ENCODE measurements at places on chromosomes 12 and 14.

- no peak overlapping the region for H3K4me3 ChIP-seq
- no peaks in the 10 kb centered on the region for H3K4me1 ChIP-seq
- no peak for DNase-seq
- H3K27me3 ChIP-seq, result no peaks in the 10 kb centered on the region
Measured at GRCh38 chr12:93166541-93167307, 211.0 kb upstream of the NUDT4 start.

- no peak overlapping the region for H3K4me3 ChIP-seq
- no peak for DNase-seq
- no peaks in the 10 kb centered on the region for H3K4me1 ChIP-seq
Measured at GRCh38 chr14:51289169-51289568, 49.1 kb downstream of the TMX1 start.

- H3K27ac ChIP-seq, result no peak overlapping the region
- no peak overlapping the region for H3K4me3 ChIP-seq
- no peak for DNase-seq
- no peaks in the 10 kb centered on the region for H3K27me3 ChIP-seq
- no peaks in the 10 kb centered on the region for H3K36me3 ChIP-seq
- H3K4me1 ChIP-seq, result no peaks in the 10 kb centered on the region
Measured at GRCh38 chr14:93304771-93305170, 28.1 kb downstream of the BTBD7 start.

- no peak overlapping the region for H3K4me3 ChIP-seq
- H3K36me3 ChIP-seq, result no peaks in the 10 kb centered on the region
- no peak overlapping the region for H3K27ac ChIP-seq
- no peak for DNase-seq
Measured at GRCh38 chr12:99670635-99671034, 23.1 kb downstream of the GARIN6 start.

GRCh38 chr12:89779090-89779489 is 70.5 kb upstream of the ATP2B1 start:
- no peak overlapping the region for H3K4me3 ChIP-seq
- H3K27me3 ChIP-seq, result no peaks in the 10 kb centered on the region
- H3K36me3 ChIP-seq, result no peaks in the 10 kb centered on the region
- H3K27ac ChIP-seq, result no peak overlapping the region

GRCh38 chr12:5654019-5654418 is 222.1 kb downstream of the NTF3 start:
- H3K36me3 ChIP-seq, result no peaks in the 10 kb centered on the region
- no peak overlapping the region for H3K4me3 ChIP-seq
- no peaks in the 10 kb centered on the region for H3K27me3 ChIP-seq
- H3K27ac ChIP-seq, result no peak overlapping the region
- no peaks in the 10 kb centered on the region for H3K4me1 ChIP-seq
- DNase-seq, result no peak

GRCh38 chr12:80190001-80190400 is 90.7 kb downstream of the OTOGL start:
- H3K36me3 ChIP-seq, result no peaks in the 10 kb centered on the region
- H3K4me1 ChIP-seq, result no peaks in the 10 kb centered on the region
- DNase-seq, result no peak
- H3K27ac ChIP-seq, result no peak overlapping the region
- no peak overlapping the region for H3K4me3 ChIP-seq
- H3K27me3 ChIP-seq, result no peaks in the 10 kb centered on the region

GRCh38 chr12:98492580-98493140 is 22.7 kb upstream of the TMPO start:
- H3K4me3 ChIP-seq, result no peak overlapping the region
- H3K27me3 ChIP-seq, result no peaks in the 10 kb centered on the region
- no peaks in the 10 kb centered on the region for H3K36me3 ChIP-seq
- DNase-seq, result no peak

DNA sequence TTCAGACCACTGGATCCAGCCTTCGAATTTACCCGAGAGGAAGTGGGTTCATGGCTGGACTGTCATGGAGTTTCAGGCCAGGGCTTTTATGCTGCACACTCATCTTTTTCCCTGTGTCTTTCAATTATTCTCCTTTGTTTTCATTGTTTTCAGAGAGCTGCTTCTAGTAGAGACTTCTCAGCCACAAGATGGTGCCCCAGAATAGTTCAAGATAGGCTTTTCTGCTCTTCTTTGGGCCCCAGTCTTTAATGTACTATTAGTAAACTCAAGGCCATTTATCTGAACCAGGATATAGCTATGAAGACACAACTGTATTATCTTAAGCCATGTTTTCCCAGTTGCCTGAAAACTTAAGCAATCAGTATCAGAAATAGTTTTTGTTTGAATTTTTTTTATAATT is 30.4 kb upstream of the PSMA6 start:
- H3K4me3 ChIP-seq, result no peak overlapping the region
- no peak overlapping the region for H3K27ac ChIP-seq
- H3K36me3 ChIP-seq, result peaks cover 14% of the 10 kb centered on the region
- no peaks in the 10 kb centered on the region for H3K4me1 ChIP-seq
- no peaks in the 10 kb centered on the region for H3K27me3 ChIP-seq

GRCh38 chr14:31142455-31143087 is 65.0 kb downstream of the HECTD1 start:
- H3K27ac ChIP-seq, result no peak overlapping the region
- H3K4me1 ChIP-seq, result no peaks in the 10 kb centered on the region
- no peak for DNase-seq
- H3K36me3 ChIP-seq, result peaks cover 70% of the 10 kb centered on the region
- H3K4me3 ChIP-seq, result no peak overlapping the region
- no peaks in the 10 kb centered on the region for H3K27me3 ChIP-seq

DNA sequence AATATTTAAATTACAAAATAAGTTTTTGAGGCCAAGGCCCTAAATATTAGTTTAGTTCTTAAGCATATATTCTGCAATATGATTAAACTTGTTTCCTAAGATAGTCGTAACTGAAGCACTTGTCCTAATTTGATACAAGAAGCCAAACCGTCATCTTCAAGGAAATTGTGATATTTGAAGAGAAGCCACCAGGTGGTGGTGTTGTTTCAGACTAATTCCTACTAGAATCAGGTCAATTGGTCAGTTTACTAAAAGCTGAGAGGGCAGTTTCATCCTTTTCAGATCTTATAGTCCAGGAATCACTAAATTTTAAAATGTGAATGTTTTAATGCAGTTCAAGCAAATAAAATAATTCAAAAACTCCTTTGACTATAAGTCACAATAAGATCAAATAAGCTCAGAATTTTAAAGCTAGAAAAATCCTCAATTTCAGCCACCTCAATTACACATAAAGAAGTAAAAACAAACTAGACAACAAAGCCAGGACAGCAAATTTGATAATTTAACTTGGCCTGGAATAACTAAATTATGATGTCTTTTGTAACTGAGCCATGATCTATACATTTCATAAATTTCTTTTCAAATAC is 7.1 kb upstream of the ARL1 start:
- no peak overlapping the region for H3K27ac ChIP-seq
- peak; percentile 2 for DNase-seq
- H3K4me3 ChIP-seq, result no peak overlapping the region
- no peaks in the 10 kb centered on the region for H3K36me3 ChIP-seq
- no peaks in the 10 kb centered on the region for H3K4me1 ChIP-seq
- H3K27me3 ChIP-seq, result no peaks in the 10 kb centered on the region

DNA sequence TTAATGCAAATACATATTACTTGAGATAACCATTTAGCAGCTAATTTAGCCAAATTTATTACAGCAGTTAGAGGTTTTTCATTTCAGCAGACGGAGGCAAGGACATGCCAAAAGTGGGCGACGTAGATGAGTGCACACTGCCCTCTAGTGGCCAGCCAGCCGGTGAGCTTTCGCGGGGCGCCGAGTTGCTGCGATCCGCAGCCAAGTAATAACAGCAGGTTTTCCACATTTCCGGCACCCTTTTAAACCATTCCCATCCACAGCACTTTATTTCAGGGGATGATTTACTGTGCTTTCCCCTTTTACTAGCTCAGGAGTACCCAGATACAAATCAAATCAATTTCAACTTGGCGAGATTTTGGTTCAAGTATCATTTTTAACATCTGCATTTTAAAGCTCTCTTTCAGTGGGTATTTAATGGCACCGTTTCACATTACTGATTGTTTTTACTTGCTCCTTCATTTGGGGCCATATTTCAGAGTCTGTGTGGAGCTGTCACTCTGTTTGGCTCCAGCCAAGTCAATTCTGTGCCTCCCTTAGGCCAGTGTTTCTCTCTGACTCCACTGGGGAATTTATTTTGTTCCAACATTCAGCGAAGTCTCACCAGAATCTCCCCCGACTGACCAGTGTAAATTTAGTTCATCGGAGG is 158.0 kb downstream of the EGLN3 start:
- DNase-seq, result peak; percentile 36
- H3K27ac ChIP-seq, result no peak overlapping the region
- H3K36me3 ChIP-seq, result no peaks in the 10 kb centered on the region
- no peak overlapping the region for H3K4me3 ChIP-seq
- H3K27me3 ChIP-seq, result no peaks in the 10 kb centered on the region

GRCh38 chr14:88248606-88249005 is 74.5 kb downstream of the KCNK10 start:
- no peak for DNase-seq
- no peak overlapping the region for H3K4me3 ChIP-seq
- H3K27me3 ChIP-seq, result no peaks in the 10 kb centered on the region
- no peaks in the 10 kb centered on the region for H3K4me1 ChIP-seq

DNA sequence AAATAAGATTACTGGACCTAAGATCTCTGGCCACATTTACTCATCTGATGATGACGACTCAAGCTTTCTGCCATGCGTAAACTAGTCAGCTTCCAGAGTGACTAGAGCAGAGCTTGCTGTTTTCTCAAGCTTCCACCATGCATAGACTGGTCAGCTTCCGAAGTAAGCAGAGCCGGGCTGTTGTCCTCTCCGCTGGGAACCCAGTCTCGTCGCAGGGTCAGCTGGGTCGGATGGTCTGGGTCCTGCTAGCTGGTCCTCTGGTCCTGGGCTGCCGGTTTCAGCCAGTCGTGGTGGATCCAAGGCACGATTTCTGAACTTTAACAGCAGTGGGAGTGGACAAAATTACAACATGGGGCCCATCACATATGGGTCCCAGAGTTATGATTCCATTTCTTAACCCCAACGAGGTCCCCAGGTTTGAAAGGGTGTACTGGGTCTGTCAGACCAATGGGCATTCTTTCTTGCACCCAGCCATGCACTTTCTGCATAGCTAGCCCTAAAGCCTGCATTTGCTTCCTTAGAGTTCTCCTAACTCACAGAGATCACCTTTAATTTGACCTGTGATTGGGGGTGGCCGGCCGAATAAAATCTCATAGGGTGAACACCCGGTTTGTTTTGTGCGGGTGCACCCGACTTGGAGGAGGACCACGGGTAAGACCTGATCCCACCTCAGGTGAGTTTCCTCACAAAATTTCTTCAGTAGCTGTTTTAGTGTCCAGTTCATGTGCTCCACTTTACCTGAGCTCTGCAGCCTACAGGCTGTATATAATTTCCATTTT is 1312.8 kb downstream of the TMEM121 start:
- H3K4me3 ChIP-seq, result no peak overlapping the region
- DNase-seq, result no peak
- H3K27me3 ChIP-seq, result no peaks in the 10 kb centered on the region

DNA sequence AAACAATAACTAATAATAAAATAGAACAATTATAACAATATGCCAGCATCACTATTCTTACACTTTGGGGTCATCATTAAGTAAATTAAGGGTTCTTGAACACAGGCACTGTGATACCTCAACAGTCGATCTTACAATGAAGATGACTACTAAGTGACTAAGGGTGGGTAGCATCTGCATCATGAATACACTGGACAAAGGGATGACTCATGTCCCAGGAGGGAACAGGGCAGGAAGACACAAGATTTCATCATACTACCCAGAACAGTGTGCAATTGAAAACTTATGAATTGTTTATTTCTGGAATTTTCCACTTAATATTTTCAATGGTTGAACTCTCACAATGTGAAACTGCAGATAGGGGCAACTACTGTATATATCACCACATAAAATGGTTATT is 19.7 kb downstream of the TSPAN19 start:
- DNase-seq, result no peak
- no peaks in the 10 kb centered on the region for H3K36me3 ChIP-seq
- no peak overlapping the region for H3K4me3 ChIP-seq
- H3K27ac ChIP-seq, result no peak overlapping the region
- H3K4me1 ChIP-seq, result no peaks in the 10 kb centered on the region

GRCh38 chr14:38129705-38130104 is 78.0 kb upstream of the SSTR1 start:
- H3K27ac ChIP-seq, result peak overlapping the region; percentile 37
- no peaks in the 10 kb centered on the region for H3K4me1 ChIP-seq
- peak; percentile 7 for DNase-seq
- no peaks in the 10 kb centered on the region for H3K36me3 ChIP-seq
- H3K27me3 ChIP-seq, result no peaks in the 10 kb centered on the region
- H3K4me3 ChIP-seq, result no peak overlapping the region

DNA sequence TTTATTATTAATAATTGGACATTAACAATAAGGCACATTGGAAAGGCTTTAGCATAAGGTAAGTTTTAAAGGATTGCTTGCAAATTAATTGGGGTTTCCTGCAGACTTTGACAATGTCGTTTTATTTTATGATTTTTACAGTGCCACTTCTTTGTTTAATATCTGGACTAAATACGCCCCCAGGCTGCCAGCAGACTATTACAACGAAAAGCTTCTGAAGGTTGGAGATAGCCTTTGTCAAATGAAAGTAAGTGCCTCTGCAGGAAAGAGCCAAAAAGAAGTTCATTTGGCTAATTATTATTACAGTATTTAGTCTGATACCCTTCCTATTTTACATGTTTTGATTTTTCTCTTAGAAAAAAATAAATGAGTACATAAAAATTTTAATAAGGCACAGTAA is 11.3 kb downstream of the CFAP54 start:
- no peak for DNase-seq
- peak overlapping the region; percentile 80 for H3K27ac ChIP-seq
- H3K27me3 ChIP-seq, result no peaks in the 10 kb centered on the region
- H3K4me1 ChIP-seq, result peaks cover 22% of the 10 kb centered on the region

GRCh38 chr14:78316786-78317185 is 146.6 kb downstream of the NRXN3 start:
- peaks cover 7% of the 10 kb centered on the region for H3K27me3 ChIP-seq
- H3K4me1 ChIP-seq, result no peaks in the 10 kb centered on the region
- DNase-seq, result no peak
- H3K4me3 ChIP-seq, result no peak overlapping the region
- no peak overlapping the region for H3K27ac ChIP-seq
- no peaks in the 10 kb centered on the region for H3K36me3 ChIP-seq

- H3K27me3 ChIP-seq, result no peaks in the 10 kb centered on the region
- no peaks in the 10 kb centered on the region for H3K36me3 ChIP-seq
- no peak overlapping the region for H3K27ac ChIP-seq
- no peak overlapping the region for H3K4me3 ChIP-seq
Measured at GRCh38 chr12:65948320-65949008, 124.2 kb downstream of the HMGA2 start.

All from T-cell (primary cell).